ENCODE measurements at places on chromosomes 4 and X.

DNA sequence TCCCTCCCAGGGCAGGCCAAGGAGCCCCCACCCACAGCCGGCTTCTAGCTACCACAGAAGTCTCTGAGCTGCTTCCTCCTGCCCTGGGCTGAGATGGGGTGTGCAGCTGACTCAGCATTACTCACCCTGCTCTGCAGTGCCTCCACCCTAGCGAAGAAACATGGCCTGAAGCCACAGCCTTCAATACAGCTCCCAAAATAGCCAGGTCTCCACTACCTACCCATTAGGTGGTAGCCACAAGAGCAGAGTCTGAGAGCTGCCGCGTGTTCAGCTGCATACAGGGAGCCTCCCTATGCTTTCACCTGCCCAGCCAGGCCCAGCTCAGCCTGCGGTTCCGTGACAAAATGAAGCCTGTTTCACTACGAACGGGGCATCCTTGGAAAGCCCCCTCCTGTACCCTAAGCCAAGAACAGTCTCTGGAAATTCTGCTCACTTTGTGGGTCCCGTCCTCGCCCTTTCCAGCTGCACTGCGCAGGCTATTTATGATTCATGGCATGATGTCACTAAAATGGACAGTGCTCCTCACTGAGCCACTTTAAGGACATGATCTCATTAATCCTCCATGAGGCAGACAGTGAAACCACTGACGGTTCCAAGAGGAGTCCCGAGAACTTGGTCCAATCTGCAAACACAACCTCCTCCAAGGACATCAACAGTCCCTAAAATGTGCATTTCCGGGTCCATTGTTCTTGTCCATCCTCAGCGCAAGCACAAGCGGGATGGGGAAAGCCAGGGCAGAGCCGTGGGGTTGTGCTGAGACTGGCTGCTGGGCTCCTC is 20.2 kb downstream of the WDR1 start:
- DNase-seq: peak; percentile 86

DNA sequence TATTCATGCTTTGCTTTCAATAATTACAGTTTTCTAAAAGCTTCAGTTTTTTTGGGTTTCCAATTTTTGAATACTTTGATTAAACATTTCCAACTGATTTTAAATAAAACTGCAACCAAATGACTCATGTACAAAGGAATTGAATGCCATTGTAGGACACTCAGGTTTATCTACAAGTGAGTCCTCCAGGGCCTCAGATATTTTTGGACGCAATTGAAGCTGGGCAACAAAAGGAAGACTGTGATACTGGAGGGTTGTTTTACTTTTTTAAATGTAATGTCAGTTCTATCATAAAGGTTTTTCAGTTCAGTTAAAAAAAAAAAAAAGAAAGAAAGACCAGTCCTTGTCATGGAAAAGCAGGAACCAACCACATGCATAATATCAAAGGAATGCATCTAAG is 64.2 kb downstream of the MAGEA10 start:
- no peak for DNase-seq

GRCh38 chr4:165476214-165477098 is 97.6 kb downstream of the CPE start:
- no peak for DNase-seq

DNA sequence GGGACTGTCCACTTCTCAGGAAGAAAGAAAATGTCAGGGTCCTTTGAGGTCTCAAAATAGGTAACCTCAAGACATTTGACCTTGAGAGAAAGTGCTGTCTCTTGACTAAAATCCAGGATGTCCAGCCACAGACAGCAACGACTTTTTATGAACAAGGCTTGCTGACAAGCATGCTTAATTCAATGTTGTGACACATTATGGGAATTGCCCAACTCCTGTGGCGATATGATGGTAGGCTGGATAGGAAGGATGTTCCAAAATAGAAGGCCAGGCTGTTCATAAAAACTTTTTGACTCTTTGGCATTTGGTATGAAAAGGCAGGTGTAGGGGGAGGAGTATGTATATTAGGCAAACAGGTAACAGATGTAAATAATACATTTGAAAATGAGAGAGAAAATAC is 50.8 kb upstream of the EDNRA start:
- DNase-seq: no peak

DNA sequence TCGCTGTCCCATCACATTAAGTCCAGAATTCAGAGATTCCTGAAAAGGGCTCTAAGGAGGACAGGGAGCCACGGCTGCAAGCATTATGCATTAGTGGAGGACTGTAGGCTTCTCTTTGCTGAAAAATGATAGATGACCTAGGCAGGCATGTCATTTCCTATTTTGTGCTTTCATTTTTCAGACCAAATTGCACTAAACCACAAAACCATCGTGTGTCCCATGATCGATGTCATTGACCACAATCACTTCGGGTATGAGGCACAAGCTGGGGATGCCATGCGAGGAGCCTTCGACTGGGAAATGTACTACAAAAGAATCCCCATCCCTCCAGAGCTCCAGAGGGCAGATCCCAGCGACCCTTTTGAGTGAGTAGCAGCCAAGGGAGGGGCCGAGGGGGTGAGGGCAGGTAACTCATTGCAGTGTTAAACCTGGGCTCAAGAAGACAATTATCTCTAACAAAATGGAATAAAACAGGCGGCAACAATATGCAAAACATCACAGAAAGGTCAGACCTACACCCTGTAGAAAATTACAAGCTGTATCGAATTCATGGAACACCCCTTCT is 355.2 kb upstream of the GALNT7 start:
- DNase-seq: no peak

DNA sequence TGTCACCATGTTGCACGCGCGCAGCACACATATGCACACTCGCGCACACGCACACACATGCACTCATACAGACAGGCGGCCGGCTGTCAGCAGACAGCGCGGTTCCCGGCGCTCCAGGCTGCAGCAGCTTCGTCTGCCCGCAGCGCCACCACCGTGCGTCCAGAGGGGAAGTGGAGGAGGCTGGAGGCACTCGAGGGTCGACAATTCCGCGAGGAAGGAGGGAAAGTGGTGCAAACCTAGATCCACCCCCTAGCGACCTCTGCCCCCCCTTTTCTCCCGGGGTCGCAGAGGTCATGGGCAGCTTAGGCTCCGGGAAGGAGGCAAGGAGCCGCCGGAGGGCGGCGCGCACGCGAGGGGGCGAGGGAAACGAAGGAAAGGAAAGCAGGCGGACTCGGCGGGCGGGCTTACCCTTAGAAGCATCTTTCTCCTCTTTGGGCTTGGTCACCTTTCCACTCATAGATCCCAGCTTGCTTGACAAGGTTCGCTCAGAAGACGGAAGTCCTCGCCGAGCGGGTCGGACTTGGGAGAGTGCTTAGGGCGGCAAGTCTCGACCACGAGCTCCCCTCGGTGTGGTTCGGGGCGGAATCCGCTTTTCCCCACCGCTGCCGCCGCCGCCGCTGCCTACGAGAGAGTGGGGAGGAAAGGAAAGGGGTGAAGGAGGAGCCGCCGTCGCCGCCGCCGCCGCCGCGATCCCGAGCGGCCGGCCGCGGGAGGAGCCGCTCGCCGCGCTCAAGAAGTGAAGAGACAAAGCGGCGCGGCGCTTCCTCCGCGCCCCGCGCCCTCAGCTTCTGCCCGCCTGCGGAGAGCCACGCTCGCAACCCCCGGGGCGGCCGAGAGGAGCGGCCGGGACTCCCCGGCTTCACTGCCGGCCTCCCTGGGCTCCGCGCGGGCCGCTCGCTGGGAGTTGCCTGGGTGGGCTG is 326.6 kb upstream of the F9 start:
- peak; percentile 10 for DNase-seq

DNA sequence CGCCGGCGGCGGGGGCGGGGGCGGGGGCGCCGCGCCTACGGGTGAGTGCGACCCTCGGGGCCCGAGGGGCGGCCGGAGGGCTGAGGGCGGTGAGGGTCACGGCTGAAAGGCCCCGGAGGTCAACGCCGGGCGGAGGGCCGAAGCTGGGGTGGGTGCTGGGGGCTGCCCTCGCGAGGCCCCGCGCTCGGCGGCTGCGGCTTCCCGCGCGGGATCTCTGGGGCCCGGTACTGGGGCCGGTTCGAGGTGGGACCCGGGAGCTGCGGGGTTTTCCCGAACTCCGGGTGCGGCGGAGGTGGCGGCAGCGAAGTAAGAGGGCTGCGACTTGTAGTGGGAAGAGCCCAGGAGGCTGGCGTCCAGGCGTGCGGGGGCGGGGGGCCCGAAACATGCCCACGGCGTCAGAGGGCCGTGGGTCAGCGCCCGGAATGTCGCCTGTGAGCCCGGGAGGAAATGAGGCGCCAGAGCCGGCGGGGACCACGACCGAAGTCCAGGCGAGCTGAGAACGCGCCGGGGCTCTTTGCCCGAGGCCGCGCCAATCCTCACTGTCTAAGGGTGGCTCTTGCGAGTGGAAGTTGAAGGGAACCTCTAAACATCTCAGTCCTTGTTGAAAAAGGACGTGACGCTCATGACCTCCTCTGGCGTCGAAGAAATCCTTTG is 407 bp downstream of the IL13RA1 start:
- DNase-seq: no peak

DNA sequence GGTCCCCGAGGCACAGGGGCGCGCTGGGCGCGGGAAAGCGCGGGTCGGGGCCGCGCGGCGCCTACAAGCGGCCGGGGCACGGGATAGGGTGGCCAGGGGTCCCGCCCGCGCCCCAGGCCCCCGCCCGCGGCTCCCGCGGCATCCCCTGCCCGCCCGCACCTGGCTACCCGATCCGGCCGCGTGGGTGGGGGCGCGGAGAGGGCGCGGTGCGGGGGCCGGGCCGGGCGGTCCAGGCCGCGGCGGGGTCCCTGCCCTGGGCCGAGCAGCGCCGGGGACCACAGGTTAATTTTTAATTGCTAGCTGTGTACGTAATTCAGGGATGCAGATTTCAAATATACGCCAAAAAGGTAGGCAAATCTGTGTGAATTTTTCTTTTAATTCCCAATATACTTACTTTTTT is 44.3 kb upstream of the FAM47C start:
- no peak for DNase-seq

DNA sequence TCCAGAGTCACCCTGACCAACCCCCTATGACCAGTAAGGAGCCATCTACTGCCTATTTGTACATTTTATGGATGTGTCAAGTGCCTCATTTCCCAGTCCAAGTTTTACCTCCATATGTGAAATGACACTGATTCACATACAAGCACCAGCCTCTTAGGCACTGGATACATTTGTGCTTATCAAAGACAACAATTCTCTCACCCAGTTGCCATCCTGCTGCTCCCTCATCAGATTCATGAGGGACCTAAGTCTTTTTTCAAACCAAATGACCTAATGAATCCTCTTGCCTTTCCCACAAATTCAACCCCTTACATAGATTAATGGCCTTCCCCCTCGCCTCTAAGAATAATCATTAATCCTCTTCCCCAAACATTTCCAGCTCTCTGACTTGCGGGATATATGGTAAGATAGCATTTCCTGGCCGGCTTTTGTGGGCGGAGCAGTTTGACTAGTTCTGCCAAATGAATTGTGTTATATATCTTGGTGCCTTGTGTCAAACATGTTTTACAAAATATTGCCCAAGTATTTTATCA is 233.9 kb downstream of the ARAP2 start:
- no peak for DNase-seq

DNA sequence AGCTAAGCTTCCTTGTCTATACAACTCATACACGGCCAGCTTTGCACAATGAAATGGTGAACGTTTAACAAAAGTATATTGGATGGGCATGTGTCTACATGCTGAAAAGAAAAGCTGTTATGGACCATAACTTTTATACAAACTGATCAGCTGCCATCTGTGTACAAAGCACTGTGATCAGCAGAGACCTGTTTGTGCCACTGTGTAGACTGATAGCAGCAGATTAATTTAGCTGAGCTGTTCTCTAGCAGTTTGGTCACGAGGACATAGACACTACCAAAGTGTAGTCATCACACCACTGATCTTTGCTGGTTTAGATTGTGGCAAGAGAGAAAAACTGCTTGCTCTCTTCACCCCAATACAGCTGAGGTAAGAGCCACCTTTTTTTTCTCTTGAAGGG is 124.5 kb downstream of the RAPGEF2 start:
- DNase-seq: no peak

GRCh38 chr4:122140834-122141233 is 11.3 kb upstream of the BLTP1 start:
- no peak for DNase-seq

GRCh38 chr4:41095192-41095872 is 119.0 kb downstream of the APBB2 start:
- DNase-seq: no peak

GRCh38 chrX:132615391-132616131 is 126.7 kb upstream of the MBNL3 start:
- DNase-seq: no peak

DNA sequence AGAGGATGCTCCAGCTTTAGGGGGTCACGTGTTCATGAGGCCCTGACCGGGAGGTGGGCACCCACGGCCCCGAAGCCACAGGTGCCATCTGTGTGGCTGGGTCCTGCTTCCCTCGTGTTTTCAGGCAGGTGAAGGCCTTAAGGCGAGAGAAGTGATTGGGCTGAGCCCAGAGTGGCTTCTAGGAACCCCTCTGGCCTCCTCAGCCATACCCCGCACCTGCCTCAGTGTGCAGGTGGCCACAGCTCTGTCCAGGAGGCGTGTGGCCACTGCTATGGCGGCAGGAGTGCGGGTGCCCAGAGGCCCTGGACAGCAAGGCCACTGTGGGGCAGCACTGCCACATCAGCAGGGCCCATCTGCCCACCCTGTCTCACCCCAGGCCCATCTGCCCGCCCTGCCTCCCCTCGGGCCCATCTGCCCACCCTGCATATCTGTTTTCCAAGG is 25.0 kb downstream of the NKX1-1 start:
- no peak for DNase-seq

GRCh38 chr4:144355811-144356757 is 215.6 kb upstream of the GYPA start:
- DNase-seq: peak; percentile 27

- no peak for DNase-seq
Measured at GRCh38 chr4:111228874-111229273, 606.0 kb upstream of the PITX2 start.

DNA sequence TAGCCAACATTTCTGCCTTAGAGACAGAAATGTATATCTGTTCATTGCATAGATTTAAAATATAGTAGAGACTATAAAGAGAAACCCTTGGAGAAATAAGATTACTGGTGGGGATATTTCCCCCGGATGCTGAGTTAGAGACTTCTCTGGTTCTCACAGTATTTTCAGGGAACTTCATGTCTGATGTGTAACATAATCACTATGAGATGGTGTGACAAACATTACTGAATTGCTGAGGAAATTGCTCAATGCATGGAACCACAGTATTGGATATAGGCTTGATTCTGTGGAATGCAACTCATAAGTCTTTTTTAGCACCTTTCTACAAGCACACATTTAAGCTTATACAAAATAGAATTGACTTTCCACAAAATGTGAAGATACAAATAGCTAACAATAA is 152.7 kb downstream of the SOWAHB start:
- DNase-seq: no peak

DNA sequence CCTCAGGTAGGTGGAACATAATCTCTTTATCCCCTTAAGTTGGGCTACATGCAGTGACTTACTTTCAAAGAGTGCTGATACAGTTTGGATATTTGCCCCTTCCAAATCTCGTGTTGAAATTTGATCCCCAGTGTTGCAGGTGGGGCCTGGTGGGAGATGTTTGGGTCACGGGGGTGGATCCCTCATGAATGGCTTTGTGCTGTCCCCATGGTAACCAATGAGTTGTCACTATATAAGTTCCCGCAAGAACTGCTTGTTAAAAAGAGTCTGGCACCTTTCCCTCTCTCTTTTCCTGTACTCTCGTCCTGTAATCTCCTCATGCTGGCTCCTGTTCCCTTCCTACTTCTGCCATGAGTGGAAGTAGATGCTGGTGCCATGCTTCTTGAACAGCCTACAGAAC is 71.3 kb downstream of the GLRA3 start:
- DNase-seq: no peak

Measured in GM10248 (cell line).